ENCODE measurements at places on chromosomes 3 and 15. TPM values are rescaled to one million over a fixed set of nuclear protein-coding genes. Genes with fewer than 3 reads are reported as not detected.

The GMPS gene
- 97.1 TPM for total RNA-seq

The ASB14 gene
- total RNA-seq, result not detected

The WNT5A gene
- total RNA-seq, result 19.6 TPM

The EPHB1 gene
- 0.17 TPM for total RNA-seq

The CHRNA7 gene
- total RNA-seq, result 0.48 TPM

The LMAN1L gene
- total RNA-seq, result not detected

The PLAAT1 gene
- 0.14 TPM for total RNA-seq

The WDR49 gene
- not detected for total RNA-seq

The SRGAP3 gene
- 17.9 TPM for total RNA-seq

The GNB5 gene
- total RNA-seq, result 37.5 TPM

The GP5 gene
- not detected for total RNA-seq

The NLGN1 gene
- not detected for total RNA-seq

The ADGRG7 gene
- not detected for total RNA-seq

The TNK2 gene
- total RNA-seq, result 29.8 TPM

The IP6K2 gene
- 58.5 TPM for total RNA-seq

The SEC22C gene
- 59.8 TPM for total RNA-seq

The MAGEL2 gene
- not detected for total RNA-seq

The CIP2A gene
- total RNA-seq, result 24.5 TPM

All from foreskin keratinocyte (primary cell).